ENCODE measurements at places on chromosomes 12 and 14.

DNA sequence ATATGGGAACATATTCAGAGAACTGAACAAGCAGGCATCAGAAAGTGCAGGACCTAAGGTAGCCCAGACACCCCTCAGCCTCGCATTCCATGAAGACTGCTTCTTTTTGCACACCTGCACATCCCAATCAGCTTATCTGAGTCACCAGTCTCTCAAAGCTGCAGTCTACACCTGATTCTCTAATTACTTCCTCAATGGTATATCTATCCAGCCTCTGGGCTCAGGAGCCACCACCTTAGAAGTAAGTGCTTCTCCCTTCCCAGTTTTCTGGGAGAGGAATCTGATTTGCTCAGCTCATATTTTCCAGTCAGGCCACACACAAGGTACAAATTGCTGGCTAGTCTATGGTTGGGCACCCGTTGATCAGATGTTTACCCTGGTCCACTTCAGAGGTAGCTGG is 21.7 kb downstream of the TC2N start:
- DNase-seq: no peak

- no peak for DNase-seq
Observed at GRCh38 chr12:68445824-68446223, 113.7 kb upstream of the MDM1 start.

DNA sequence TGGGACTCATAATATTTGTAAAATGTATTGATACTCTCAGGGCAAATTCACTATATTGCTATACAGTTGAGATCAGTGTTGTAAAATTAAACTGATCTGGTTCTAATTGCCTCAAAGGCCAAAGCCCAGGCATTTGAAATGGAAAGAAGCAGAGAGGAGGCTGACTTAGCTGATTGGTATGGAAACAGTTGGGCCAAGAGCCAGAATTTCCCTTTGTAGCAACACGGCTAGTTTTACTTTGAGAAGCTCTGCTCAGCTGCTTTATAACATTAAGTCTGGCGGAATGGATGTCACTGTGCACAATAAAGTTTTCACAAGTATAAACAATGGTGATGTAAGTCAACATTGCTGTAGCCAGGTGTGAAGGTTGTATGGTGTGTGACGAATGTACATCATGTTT is 186.4 kb downstream of the MSRB3 start:
- DNase-seq: no peak

- DNase-seq: no peak
Observed at GRCh38 chr12:107318556-107318805, 225.1 kb upstream of the CRY1 start.

- no peak for DNase-seq
Observed at GRCh38 chr14:95685978-95686922, at the start of gene TCL1B. Gene TCL1B, plus strand, starts transcription at chr14:95686426. Its CDS starts 42 bp downstream, at chr14:95686468.

DNA sequence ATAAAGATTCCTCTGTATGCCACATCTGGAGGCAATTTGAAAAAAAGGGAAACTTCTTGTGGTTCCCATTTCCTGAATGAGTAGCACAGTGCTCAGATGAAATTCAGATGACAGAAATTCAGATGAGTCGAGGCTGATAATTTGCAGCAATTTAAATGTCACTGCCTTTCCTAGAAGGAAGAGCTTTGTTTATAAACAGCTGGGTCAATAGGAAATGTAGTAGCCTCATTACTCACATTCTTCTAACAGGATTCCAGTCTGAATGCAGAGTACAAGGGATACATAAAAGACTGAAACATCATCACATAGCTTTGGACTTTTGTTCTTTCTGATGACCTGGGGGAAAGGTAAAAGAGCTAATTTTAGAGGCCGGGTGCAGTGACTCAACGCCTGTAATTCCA is 11.3 kb upstream of the DACT1 start:
- no peak for DNase-seq

GRCh38 chr14:24095271-24096068 is 1.4 kb downstream of the PCK2 start:
- DNase-seq: no peak

GRCh38 chr12:110335481-110336045 is 54.5 kb downstream of the ATP2A2 start:
- no peak for DNase-seq

GRCh38 chr14:36505181-36505815 is 14.7 kb downstream of the NKX2-1 start:
- DNase-seq: no peak

DNA sequence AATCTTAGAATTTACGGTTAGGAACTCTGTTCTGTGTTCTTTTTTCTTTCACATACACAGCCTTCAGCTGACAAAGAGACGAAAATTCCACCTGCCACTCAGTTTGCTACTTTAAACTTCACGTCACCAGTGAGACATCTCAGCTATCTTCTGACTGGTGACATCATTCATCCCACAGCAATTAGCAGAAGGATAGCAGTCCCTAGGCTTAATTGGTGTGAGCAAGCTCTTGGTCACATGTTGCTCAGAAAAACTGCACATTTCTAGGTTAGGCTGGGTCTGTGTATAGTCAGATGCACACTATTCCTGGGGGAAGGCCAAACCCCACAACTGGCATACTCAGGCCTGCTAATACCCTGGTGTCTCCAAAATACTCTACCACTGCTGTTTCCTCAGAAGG is 23.9 kb downstream of the SLC7A7 start:
- DNase-seq: no peak

DNA sequence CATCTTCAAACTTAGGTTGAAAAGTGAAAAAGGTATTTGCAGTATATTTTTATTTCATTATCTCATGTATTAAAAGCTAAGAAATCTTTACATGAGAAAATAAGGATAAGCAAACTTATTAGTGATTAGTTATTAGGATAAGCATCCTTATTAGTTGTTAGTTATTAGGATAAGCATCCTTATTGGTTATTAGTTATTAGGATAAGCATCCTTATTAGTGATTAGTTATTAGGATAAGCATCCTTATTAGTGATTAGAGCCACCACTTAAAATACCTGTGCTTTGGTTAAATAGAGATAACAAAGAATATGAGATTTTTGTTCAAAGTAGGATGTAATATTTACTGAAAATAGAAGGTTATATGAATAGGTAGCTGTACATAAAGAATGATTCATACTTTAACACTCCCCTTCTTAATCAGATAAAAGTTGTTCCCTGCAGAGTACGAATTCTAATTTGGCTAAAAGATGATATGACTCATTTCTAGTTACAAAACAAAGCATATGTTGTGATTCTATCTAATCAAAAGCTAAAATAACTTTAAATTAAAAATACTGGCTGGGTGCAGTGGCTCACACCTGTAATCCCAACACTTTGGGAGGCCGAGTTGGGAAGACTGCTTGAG is 56.4 kb downstream of the KDM5A start:
- no peak for DNase-seq

- DNase-seq: no peak
Observed at GRCh38 chr14:26897196-26897595, 299.4 kb upstream of the NOVA1 start.

GRCh38 chr12:124171231-124171979 is 123.5 kb upstream of the RFLNA start:
- DNase-seq: no peak

GRCh38 chr12:20757-21156 is 45.8 kb upstream of the IQSEC3 start:
- DNase-seq: no peak

DNA sequence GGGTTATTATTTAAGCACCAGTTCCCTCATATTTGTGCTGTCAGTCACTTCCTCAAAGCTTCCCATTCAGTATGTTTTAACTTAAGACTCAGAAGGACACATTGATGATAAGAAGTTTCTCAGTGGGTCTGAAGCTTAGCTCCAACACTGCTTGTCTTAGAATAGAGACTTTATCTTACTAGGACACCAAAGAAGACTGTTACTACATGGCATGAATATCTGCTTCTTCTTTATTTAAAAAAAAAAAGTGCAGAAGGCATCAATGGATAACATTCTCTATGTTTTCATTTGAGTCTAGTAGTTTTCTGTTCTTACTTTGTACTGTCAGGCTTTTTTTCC is 404.2 kb downstream of the DAD1 start:
- DNase-seq: no peak

DNA sequence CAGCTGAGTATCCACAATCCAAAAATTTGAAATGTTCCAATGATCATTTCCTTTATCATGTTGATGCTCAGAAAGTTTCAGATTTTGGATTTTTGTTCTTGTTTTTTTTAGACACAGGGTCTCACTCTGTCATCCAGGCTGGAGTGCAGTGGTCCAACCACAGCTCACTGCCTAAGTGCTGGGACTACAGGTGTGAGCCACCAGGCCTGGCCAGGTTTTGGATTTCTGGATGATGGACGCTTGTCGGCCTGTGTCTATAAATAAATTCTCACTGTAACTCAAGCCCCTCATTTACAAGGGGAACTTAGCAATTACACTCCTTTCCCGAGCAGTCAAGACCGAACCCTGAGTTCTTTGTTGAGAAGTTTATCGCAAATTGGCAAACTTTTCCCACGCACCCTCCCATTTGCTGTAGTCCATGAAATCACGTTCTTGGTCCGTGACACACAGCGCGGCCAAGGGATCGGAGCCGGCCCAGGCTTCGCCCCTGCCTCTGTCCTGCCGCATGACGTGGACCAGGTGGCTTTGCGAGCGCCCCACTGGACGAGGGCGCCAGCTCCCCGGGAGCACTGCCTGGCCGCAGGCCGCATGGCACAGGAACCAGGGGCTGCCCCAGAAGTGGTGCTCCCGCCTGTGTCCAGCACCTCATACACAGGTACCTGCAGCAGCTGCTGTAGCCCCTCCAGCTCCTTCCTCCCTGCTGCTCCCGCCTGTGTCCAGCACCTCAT is 14.0 kb upstream of the ANKLE2 start:
- DNase-seq: no peak

- no peak for DNase-seq
Observed at GRCh38 chr14:35952584-35952983, 126.4 kb downstream of the BRMS1L start.

DNA sequence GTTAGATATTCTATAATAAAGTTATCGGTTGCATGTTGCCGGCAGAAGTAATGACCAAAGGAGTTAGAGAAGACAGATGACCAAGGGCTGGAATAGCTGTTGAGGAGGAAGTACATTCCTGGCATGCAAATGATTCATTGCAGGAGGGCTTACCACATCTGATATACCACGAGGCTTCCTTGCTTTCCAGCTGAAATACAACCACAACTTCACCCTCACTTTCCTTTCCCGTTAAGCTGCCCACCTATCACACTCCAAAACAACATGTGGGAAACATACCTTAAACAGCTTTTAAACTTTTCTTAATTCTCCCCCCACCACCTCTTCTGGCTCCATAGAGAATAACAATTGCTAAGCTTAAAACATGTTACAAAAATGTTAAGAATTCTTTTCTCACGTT is 594.1 kb downstream of the NRXN3 start:
- DNase-seq: no peak

Data from activated T-cell treated with anti-CD3 and anti-CD28 coated beads for 4 hours (primary cell).